ENCODE measurements at places on chromosomes 5 and 9.

DNA sequence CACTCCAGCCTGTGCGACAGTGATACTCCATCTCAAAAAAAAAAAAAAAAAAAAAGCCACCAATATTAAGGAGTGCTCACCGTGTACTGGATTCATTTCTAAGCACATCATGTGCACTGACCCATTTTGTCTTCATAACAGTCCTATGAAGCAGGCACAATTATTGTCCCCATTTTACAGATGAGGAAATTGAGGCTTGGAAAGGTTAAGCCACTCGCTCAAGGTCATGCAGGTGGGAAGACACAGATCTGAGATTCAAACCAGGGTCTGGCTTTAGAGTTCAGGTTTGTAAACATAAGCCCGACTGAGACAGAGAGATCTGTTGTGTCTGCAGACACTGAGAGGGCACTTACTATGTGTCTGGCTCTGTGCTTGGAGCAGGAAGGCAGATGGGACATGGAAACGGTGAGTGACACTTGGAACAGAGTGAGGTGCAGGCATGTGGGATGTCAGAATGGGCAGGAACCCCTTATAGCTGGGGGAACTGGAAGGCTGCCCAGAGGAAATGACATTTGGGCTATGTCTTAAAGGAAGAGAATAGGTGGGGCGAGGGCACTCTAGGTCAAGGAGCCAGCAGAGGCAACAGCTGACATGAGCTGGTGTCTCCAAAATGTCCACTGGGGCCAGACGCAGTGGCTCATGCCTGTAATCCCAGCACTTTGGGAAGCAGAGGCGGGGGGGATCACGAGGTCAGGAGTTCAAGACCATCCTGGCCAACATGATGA, 69.9 kb downstream of the STK10 start:
- DNase-seq: no peak

- DNase-seq: no peak
These were observed 106.8 kb upstream of the FST start for GRCh38 chr5:53373451-53374158.

- DNase-seq: no peak
These were observed 214.4 kb downstream of the ARL15 start for GRCh38 chr5:54095969-54096368.

- no peak for DNase-seq
These were observed 60.1 kb upstream of the GNE start for GRCh38 chr9:36318212-36318802.

GRCh38 chr9:73237140-73237539, 85.5 kb downstream of the ANXA1 start:
- no peak for DNase-seq

DNA sequence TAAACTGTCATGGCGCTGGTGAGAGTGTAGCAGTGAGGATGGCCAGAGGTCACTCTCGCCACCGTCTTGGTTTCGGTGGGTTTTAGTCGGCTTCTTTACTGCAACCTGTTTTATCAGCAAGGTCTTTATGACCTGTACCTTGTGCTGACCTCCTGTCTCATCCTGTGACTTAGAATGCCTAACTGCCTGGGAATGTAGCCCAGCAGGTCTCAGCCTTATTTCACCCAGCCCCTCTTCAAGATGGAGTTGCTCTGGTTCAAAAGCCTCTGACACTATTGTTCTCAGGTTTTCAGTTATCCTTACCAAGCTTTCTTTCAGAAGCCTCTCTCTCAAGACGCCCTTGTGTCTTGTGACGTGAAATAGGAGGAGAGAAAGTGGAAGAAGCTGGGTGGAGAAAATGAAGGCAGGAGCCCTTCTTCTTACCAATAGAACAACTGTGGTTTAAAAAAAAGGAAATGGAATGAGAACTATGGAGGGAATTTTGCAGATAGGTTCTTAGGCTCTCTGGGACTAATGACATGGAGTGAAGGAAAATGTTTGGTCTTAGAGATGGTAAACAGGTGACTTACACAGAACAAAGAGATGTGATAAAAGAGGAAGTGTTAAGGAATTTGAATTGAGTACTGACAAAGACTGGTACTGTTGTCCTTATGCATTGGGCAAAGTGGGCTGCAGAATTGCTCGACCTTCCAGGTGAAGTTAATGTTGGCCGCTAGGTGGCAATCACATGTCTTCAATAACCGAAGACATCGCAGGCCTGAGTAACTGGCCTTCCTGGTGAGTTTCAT, 133.3 kb upstream of the RAI14 start:
- no peak for DNase-seq

- no peak for DNase-seq
These were observed 18.0 kb downstream of the OTULINL start for GRCh38 chr5:14599476-14600127.

- no peak for DNase-seq
These were observed 36.6 kb upstream of the SARDH start for GRCh38 chr9:133774799-133775198.

DNA sequence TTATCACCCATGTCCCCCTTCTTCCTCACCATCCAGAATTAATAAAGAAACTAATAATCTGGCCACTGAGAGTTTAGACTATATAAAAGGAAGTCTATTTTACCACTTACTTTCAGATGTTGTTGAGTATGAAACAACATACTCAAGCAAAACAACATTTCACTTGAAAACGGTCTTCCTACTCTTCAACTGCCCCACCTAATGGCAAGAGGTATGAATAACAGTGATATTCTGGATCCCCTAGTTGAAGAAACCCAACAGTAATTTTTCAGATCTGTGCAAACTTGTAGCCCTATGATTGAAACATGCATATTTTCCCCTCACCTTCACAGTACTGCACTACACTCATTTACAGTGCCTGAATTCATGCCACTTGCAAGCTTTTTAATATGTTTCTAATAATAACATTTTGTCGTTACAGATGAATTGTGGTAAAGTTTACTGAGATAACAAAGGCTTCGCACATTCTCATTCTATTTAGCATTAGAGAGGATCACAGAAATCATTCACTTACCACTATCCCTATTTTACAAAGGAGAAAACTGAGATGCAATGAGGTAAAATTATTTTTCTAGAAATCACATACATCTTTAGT, 267.9 kb upstream of the PDE4D start:
- DNase-seq: no peak

DNA sequence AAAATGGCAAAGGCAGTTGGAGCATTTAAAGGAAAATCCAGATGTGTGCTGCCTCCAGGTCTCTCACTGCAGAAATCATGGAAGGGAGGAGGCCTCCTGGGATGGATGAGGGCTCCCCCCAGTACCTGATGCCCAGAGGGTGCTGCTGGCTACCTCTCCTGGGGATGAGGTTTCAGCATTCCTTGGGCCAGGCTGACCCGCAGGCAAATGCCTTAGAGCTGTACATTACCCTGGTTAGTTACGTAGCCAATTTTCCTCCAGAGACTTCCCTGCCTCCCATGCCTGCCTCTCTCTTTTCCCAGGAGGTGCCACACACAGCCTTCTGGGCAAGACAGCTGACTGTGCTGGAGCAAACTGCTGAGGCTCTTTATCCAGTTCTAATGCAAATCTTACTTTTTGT, 65.3 kb downstream of the RGS3 start:
- no peak for DNase-seq

DNA sequence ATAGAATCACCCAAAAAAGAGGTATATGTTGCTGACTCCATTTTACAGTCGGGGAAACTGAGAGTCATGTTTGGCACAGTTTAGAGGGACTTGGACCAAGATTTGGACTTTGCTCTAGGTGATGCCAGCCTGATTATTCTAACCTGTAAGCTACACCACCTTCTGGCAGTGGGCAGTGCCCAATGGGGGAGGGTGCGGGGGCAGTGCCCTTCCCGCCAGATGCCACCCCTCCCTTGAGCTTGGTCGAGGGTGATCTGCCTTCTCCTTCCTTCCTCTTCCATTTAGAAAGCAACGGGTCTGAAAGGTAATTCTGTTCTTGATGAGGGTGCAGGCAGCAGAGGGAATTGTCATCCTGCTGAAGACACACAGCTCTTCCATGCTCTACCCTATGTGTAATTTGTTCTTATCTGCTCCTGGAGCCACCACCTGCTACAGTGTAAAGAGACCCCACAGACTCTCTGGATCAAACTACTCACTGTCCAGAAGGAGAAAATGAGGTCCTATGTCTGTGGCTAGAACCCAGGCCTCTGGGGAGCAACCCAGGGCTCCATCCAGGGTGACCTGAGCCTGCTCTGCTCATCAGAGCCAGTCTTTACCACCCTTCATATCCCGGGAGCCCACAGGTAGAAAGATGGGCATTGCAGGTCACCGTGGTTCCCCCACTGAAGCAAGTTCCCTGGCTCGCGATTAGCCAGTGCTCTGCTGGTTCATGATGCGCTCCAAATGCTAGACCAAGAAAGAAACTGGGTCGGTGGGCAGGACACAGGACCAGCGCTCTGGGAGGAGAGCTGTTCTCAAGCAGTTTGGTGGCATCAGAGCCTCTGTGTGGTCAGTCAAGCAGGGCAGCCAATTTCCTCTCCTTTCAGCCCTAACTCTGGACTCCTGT, 156.2 kb downstream of the RGS3 start:
- DNase-seq: no peak

DNA sequence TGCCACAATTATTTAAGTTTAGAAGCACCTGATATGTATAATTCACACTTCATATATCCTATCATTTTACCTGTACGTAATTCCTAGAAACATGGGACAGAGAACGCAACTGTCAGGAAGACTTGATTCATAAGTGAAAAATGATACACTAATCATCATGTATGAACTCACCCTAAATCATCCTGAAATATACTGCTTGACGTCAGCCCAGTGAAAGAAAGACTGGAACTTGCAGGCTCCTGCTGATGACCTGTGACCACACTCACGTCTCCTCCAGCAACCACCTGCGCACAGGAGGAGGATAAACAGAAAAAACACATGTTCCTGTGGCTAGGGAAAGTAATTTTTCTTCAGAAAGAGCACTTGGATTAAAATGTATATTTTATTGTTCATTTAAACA, 169.7 kb downstream of the MPDZ start:
- DNase-seq: no peak

DNA sequence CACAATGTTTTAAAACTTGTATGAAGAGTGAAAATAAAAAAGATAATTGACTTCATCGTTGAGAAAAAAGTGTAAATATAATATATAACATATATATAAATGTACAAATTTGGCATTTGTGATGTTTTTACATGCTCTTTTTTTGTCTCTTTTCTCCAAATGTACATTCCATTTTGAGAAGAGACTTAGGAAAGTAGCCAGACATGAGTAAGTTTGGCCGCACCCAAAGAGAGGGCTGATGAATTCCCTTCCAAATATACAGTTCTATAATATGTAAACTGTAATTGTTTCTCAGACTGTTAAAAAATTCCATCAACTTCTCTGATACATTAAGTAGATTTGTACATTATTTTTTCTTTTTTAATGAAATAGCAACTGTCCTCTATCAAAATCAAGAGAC, 193.2 kb upstream of the MAP3K1 start:
- DNase-seq: no peak

- DNase-seq: no peak
These were observed 41.5 kb downstream of the ALG2 start for GRCh38 chr9:99180199-99180598.

GRCh38 chr9:119114681-119115080, 254.6 kb downstream of the BRINP1 start:
- DNase-seq: no peak

- no peak for DNase-seq
These were observed 167.2 kb upstream of the HMHB1 start for GRCh38 chr5:143644727-143645126.

DNA sequence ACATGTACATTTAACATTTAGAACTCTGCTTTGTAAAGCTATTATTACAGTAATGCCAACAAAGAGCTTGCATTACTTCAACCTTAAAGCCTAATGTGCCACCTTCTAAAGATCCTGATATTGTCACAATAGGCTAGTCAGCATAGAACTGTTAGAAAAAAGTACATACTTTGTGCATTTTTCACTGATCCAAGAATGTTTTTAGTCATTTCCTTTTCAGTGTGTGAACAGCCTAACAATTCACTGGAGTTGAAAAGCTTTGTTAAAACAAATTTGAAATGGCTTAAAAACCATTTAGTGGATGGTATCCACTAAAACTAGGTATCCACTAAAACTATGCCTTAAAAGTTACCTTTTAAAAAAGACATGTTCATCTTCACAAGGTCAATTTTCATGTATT, 4.5 kb downstream of the RPS6 start:
- no peak for DNase-seq

GRCh38 chr5:157025093-157025698, 33.7 kb downstream of the HAVCR1 start:
- DNase-seq: peak; percentile 5

- no peak for DNase-seq
These were observed 13.9 kb downstream of the MAP1B start for GRCh38 chr5:72121052-72121779.

- DNase-seq: no peak
These were observed 41.2 kb downstream of the NSG2 start for GRCh38 chr5:174086751-174087150.

DNA sequence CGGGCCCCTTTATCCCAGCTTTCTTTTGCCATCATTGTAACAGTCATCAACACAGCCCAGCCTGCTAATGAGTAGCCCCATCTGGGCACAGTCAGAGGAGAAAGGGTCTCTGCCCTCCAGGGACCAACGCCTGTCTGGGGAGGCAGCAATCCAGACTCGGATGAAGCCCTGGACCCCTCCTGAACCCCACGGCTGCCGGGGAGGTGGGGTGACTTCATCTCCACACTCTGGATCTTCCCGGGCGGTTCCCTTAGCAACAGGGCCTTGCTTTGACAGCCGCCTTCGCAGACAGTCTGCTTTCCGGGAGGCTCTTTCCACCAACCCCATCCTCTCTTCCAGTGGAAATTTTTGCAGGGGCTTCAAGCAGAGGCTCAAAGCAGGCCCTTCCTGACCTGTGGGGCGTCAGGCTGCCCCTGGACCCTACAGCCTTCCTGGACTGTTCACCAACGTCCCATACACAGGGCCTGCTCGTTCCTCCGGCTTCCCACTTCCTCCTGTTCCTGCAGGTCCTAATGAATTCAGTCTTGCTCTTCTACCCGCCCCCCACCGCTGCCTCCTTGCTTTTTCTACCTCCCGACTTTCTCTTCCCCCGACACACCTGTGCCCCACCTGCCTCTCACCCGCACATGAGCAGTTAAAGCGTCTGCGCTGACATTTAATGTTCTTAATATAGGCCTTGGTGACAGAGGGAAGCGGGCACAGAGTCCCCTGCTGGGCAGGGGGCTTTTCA, 161.7 kb upstream of the MVB12B start:
- no peak for DNase-seq

GRCh38 chr5:54563083-54563761, 45.7 kb downstream of the SNX18 start:
- no peak for DNase-seq

GRCh38 chr5:56913766-56914165, 4.4 kb downstream of the SETD9 start:
- no peak for DNase-seq

- no peak for DNase-seq
These were observed 255.8 kb upstream of the SLC24A2 start for GRCh38 chr9:20044686-20045085.
